Activated naive CD4-positive, alpha-beta T cell treated with anti-CD3 and anti-CD28 coated beads for 36 hours (primary cell): ENCODE measurements at places on chromosomes 16 and 17.
A peak's percentile ranks its signal among the peaks of the same experiment; 100 is the strongest.

DNA sequence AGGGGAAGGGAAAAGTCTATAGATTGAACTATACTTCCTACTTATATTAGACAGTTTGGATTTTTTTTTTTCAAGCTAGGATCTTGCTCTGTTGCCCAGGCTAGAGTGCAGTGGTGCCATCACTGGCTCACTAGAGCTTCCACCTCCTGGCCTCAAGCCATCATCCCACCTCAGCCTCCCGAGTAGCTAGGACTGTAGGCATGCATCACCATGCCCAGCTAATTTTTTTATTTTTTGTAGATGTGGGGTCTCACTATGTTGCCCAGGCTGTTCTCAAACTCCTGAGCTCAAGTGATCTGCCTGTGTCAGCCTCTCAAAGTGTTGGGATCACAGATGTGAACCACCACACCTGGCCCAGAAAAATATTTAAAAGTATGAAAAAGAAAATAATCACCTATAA is 121.0 kb upstream of the HAS3 start:
- H3K4me3 ChIP-seq = no peak overlapping the region
- DNase-seq = no peak
- H3K27me3 ChIP-seq = no peaks in the 10 kb centered on the region
- H3K27ac ChIP-seq = no peak overlapping the region
- H3K4me1 ChIP-seq = no peaks in the 10 kb centered on the region

GRCh38 chr16:1857433-1858097 is 14.4 kb downstream of the MEIOB start:
- DNase-seq = no peak
- H3K27ac ChIP-seq = peak overlapping the region; percentile 50
- H3K27me3 ChIP-seq = no peaks in the 10 kb centered on the region
- H3K36me3 ChIP-seq = no peaks in the 10 kb centered on the region
- H3K4me1 ChIP-seq = peaks cover 22% of the 10 kb centered on the region

- no peak overlapping the region for H3K4me3 ChIP-seq
- no peaks in the 10 kb centered on the region for H3K36me3 ChIP-seq
- DNase-seq = no peak
- no peaks in the 10 kb centered on the region for H3K27me3 ChIP-seq
- no peaks in the 10 kb centered on the region for H3K4me1 ChIP-seq
- no peak overlapping the region for H3K27ac ChIP-seq
Measured at GRCh38 chr16:61263400-61263799, 772.8 kb downstream of the CDH8 start.

DNA sequence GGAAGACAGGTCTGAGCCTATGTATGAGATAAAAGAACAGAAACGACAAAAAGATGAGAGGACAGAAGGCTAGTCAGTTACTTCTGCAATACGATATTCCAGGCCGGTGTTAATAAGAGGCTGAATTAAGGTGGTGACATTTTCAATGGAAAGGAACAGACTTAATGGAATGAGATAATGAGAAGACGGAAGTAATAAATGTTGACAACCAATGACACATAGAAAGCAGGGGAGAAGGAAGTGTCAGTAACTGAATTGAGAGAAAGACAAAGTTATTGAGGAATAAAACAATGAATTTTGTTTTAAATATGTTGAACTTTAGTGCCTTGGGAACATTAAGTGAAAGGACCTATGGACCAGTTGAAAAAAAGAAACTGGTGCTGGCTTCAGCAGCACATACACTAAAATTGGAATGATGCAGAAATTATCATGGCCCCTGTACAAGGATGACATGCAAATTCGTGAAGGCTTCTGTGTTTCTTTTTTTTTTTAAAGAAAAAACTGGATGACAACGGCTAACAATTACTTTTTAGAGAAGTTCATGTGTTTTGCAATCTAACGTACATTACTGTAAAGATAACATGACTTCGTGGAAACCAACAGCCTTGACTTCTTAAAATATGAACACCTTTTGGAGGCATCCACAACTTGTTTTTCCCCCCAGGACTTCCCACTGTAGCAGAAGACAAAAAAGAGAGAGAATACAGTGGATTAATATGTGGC is 18.5 kb upstream of the CPD start:
- no peak overlapping the region for H3K27ac ChIP-seq
- H3K36me3 ChIP-seq = peaks cover 3% of the 10 kb centered on the region
- no peak overlapping the region for H3K4me3 ChIP-seq
- DNase-seq = no peak
- H3K4me1 ChIP-seq = peaks cover 24% of the 10 kb centered on the region

- H3K4me3 ChIP-seq = no peak overlapping the region
- no peak overlapping the region for H3K27ac ChIP-seq
- no peak for DNase-seq
- H3K36me3 ChIP-seq = peaks cover 22% of the 10 kb centered on the region
Measured at GRCh38 chr17:21297597-21297996, 13.1 kb downstream of the MAP2K3 start.

DNA sequence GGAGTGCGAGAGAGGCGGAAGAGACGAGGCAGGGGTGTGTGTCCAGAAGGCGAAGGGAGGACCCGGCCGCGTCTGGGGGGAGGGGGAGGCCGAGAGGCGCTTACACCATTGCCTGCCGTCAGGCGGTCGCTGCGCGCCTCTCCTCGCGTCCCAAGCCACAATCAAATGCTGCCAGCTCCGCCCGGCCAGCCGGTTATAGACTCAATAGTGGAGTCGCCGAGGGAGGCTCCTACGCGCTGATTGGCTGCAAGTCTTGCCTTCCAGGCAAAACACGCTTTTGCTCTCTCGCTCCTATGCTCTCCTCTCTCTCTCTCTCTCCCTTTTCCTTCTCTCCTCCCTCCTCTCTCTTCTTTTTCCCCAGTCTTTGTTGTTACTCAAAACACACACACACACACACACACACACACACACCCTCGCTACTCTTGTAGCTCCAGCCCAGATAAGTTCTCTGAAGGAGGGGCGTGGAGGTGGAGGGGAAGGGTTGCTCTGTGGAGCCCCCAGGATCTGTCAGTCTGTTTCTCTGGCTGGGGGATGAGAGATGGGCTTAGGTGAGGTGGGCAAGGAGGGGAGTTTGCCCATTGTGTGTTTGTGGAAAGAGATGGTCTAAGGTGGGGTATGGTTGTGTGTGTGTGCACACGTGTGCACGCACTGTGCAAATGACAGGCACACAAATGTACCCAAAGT is at the start of gene DLX3:
DLX3 (minus strand) TSS at position 170 of the 684 bp plus-strand sequence. CDS start 226 bp downstream, outside the sequence.
- no peak within 1 kb of the TSS for H3K27ac ChIP-seq
- H3K27me3 ChIP-seq = peaks cover 64% of the 10 kb centered on the region
- peak within 1 kb of the TSS; percentile 66 for H3K4me3 ChIP-seq
- H3K4me1 ChIP-seq = peaks cover 27% of the 10 kb centered on the region
- peak; percentile 50 for DNase-seq

DNA sequence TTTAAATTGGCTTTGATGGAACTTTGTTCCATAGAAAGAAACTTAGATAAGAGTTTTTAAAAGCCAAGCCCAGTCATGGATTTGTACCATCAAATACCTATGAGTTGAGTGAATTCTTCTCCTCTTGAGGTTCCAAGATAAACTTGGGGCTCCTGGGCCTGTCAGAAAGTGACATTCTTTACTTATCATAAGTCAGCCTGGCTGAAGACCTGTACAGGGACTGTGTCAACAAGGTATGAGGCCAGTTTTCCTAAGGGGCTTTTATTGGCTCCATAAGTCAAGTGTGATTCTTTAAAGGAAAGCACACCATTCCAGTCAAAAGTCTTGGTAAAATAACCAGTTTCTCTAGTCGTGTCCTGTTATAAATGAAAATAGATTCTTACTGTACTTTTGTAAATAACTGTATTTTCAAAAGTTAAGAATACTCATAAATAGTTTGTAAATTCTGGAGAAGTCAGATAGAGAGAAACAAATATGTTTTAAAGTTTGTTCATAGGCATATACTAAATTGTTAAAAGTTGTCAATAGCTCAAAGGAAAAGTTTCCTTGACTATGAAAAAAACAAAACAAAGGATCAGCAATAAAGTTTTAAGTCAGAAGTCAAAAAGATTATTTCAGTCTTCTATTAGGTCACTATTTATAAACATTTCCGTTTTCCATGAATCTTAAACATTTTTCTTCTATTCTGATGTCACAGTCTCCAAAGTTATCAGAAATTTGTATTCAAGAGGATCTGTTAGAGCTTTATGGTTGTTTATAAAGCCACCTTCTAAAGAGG is 22.5 kb upstream of the MYO1D start:
- no peaks in the 10 kb centered on the region for H3K36me3 ChIP-seq
- no peak for DNase-seq
- no peak overlapping the region for H3K27ac ChIP-seq
- H3K4me3 ChIP-seq = no peak overlapping the region
- peaks cover 6% of the 10 kb centered on the region for H3K4me1 ChIP-seq
- H3K27me3 ChIP-seq = peaks cover 9% of the 10 kb centered on the region

DNA sequence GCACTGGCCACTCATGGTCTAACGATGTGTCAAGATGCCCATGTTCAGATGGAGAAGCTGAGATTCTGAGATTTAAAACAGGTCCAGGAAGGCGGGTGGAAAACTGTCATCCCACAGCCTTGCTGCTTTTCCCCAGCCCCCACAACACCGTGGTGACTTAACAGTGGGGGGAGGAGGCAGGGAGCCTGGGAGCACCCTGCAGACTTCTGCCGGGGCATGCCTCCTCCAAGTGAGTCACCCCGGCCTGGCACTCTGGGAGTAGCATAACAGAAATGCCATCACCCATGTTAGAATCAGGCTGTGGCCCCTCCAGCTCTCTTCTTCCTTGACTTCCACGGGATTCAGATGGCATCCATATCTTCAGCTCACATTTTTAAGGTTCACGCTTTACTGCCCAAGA is 164.8 kb downstream of the CBLN1 start:
- DNase-seq = no peak
- no peaks in the 10 kb centered on the region for H3K36me3 ChIP-seq
- no peak overlapping the region for H3K4me3 ChIP-seq
- H3K4me1 ChIP-seq = no peaks in the 10 kb centered on the region
- H3K27ac ChIP-seq = no peak overlapping the region
- H3K27me3 ChIP-seq = no peaks in the 10 kb centered on the region

DNA sequence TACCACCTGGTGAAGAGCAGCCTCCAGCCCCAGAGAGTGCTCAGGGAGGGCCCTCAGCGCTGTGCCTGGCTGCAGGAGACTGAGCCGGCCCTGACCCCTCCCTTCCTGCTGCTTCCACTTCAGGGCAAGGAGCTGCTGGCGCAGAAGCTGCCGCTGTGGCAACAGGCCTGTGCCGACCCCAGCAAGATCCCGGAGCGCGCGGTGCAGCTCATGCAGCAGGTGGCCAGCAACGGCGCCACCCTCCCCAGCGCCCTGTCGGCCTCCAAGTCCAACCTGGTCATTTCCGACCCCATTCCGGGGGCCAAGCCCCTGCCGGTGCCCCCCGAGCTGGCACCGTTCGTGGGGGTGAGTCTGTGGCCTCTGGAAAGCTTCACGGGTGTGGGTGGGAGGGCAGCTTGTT is 61.9 kb upstream of the PVALEF start:
- no peak for DNase-seq
- H3K4me1 ChIP-seq = no peaks in the 10 kb centered on the region
- H3K36me3 ChIP-seq = no peaks in the 10 kb centered on the region
- no peak overlapping the region for H3K27ac ChIP-seq

DNA sequence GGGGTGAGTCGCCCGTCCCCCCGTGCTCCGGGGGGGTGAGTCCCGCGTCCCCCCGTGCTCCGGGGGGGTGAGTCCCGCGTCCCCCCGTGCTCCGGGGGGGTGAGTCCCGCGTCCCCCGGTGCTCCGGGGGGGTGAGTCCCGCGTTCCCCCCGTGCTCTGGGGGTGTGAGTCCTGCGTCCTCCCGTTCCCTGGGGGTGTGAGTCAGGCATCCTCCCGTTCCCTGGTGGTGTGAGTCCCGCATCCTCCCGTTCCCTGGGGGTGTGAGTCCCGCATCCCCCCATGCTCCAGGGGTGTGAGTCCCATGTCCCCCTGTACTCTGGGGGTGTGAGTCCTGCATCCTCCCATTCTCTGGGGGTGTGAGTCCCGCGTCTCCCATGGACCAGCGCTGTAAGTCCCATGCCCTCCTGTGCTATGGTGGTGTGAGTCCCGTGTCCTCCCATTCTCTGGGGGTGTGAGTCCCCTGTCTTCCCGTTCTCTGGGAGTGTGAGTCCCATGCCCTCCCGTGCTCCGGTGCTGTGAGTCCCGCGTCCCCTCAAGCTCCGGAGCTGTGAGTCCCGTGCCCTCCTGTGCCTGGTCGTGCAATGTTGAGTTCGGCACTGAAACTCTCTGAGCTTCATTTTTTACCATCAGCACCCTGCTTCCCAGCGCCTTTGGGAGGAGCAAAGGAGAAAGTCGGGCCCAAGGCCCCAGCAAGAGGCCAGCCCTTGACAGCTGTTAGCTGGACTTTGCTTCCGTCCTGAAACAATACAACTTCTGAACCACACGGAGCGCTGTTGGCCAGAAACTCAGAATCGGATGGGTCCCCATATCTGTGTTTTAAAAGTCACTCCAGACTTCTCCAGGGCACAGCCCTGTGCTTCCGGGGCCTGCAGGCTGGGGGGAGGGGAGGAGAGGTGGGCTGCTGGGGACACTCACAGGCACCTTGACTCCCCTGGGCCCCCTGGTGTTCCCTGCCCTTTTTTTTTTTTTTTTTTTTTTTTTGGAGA is 11.5 kb upstream of the ZC3H18 start:
- no peak overlapping the region for H3K4me3 ChIP-seq
- no peaks in the 10 kb centered on the region for H3K36me3 ChIP-seq
- H3K27me3 ChIP-seq = peaks cover 2% of the 10 kb centered on the region
- DNase-seq = no peak
- no peak overlapping the region for H3K27ac ChIP-seq
- H3K4me1 ChIP-seq = peaks cover 3% of the 10 kb centered on the region

DNA sequence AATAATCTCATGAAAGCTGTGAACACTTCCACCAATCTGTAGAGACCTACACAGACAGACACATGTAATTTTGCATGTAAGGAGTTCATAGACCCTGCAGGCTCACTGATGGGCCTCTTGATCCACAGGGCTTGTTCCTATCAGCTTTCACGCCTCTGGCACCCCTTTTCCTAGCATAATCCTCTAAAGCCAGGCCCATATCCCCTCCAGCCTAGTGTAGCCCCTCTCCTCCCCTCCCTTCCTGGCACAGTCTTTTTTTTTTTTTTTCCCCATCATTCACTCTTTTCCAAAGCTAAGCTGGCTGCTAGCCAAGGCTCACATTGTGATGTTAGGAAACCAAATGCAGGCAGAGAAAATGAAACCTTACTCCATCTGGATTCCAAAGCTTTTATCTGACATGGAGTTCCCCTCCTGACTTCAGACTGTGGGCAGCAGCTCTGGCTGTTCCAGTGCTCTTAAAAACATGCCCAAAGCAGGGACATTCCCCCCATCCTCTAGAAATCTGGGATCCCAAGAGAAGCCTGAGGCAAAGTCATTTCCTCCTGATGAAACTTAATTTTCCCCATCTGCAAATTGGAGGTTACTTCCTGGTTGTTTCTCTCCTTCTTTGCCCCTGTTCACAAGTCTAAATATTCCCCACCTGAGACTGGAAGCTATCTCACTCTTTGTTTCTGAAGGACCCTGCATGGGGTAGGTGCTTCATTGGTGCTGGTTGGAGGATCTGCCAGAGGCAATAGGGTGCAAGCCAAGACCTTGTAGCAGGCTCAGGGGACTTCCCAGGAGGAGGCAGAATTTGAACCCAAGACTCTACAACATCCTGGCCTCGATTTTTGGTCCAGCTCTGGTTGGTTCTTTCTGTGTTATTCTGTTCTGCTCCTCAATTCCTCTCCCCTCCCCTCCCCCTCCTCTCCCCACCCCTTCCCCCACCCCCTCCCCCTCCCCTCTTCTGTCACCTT is 9.9 kb upstream of the CCL5 start:
- no peak overlapping the region for H3K4me3 ChIP-seq
- H3K4me1 ChIP-seq = peaks cover 22% of the 10 kb centered on the region
- no peaks in the 10 kb centered on the region for H3K36me3 ChIP-seq
- no peak overlapping the region for H3K27ac ChIP-seq
- H3K27me3 ChIP-seq = no peaks in the 10 kb centered on the region
